CD14-positive monocyte (primary cell): ENCODE measurements at places on chromosomes 2 and 18. TPM values are rescaled to one million over a fixed set of nuclear protein-coding genes. Genes with fewer than 3 reads are reported as not detected.

DNA sequence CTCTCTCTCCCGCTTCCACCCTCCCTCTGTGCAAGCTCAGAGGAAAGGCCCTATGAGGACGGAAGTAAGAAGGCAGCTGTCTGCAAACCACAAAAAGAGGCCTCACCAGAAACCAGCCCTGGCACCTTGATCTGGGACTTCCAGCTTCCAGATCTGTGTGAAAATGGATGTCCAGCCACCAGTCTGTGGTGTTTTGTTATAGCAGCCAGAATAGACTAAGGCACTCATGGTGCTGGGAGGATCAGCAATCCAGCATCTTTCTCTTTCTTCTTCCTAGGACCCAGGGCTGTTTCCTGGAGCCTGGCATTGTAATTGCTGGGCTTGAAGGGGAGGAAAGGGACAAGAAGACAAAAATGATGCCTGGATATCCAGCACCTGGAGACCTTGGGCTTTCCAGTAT is 122.5 kb downstream of the SOCS6 start:
- H3K36me3 ChIP-seq: no peaks in the 10 kb centered on the region
- no peaks in the 10 kb centered on the region for H3K4me1 ChIP-seq
- no peaks in the 10 kb centered on the region for H3K27me3 ChIP-seq

DNA sequence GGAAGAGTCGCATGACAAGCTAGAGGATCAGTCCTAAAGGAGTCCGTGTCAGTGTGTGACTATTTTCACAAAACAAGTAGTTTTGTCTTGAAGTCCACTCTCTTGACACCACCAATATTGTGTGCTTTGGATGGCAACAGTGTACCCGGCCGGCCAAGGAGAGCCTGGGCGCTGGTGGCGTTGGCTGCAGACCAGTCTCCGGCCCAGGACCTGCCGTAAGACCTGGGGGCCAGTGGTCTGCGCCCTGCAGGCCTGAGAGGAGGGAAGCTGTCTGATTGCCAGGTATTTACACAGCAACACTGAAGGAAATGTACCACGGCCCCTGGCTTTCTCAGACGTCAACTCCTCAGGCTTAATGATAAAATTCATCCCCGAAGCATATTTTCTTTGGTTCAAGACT is 472.4 kb upstream of the SALL3 start:
- no peak overlapping the region for H3K27ac ChIP-seq
- no peaks in the 10 kb centered on the region for H3K4me1 ChIP-seq
- H3K27me3 ChIP-seq: no peaks in the 10 kb centered on the region
- no peak for DNase-seq
- H3K4me3 ChIP-seq: no peak overlapping the region

GRCh38 chr2:186570604-186571003 is 19.3 kb upstream of the ITGAV start:
- H3K27ac ChIP-seq: no peak overlapping the region
- H3K36me3 ChIP-seq: no peaks in the 10 kb centered on the region

DNA sequence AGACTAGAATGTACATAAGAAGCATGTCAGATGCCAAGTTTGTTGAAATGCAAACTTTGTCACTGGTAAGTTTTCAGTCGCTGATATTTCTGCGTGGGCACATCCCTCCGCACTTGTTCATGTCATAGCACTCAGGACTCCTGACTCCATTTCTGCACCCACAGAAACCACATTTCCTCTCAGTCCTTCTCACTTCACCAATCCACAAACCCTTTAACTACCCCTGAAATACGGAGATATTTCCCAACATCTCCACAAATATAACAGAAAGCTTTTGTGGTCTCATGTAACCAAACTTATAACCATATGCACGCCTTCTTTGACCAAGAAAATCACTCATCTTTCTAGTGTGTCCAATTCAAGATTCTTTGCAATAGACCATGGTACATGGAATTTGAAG is 276.9 kb upstream of the ERBB4 start:
- no peaks in the 10 kb centered on the region for H3K4me1 ChIP-seq
- H3K27ac ChIP-seq: no peak overlapping the region
- H3K36me3 ChIP-seq: no peaks in the 10 kb centered on the region
- H3K4me3 ChIP-seq: no peak overlapping the region
- H3K27me3 ChIP-seq: peaks cover 2% of the 10 kb centered on the region

- no peak overlapping the region for H3K4me3 ChIP-seq
- no peaks in the 10 kb centered on the region for H3K27me3 ChIP-seq
Measured at GRCh38 chr2:158637357-158637756, 157.8 kb upstream of the DAPL1 start.

DNA sequence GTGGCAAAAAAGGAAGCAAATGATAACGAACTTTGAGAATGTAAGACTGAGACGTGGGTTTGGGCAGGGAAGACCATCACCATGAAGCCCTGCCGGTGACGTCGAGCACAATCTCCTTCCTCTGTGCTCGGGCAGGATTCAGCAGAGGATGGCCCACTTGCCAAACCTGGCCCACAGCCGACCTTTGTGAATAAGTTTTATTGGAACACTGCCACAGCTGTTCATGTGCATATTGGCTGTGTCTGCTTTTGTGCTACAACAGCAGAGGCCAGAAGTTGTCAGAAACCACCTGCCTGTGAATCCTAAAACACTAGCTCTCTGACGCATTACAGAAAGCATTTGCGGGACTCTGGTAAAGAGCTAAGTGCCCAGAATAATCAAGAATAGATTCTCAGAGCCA is 223.9 kb downstream of the MYT1L start:
- H3K36me3 ChIP-seq: no peaks in the 10 kb centered on the region
- no peak overlapping the region for H3K27ac ChIP-seq
- H3K27me3 ChIP-seq: no peaks in the 10 kb centered on the region

DNA sequence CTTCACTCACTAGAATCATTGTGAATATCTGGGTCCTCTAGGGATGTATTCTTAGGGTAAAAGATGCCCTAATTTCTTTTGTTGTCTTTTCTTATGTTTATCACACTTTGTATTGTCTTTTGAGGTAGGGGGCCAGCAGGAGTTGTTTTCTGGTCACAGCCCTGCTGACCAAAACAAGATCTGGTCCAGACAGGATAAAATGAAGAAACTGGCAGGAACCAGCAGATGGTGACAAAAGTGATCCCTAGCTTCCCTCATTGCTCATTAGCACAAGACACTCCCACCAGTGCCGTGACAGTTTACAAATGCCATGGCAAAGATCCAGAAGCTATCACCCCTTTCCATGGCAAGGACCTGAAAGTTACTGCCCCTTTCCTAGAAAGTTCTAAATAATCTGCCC is 81.7 kb upstream of the CCDC85A start:
- DNase-seq: no peak
- no peak overlapping the region for H3K4me3 ChIP-seq
- no peak overlapping the region for H3K27ac ChIP-seq
- no peaks in the 10 kb centered on the region for H3K36me3 ChIP-seq

GRCh38 chr2:207855591-207855990 is 85.9 kb upstream of the FZD5 start:
- DNase-seq: no peak
- no peaks in the 10 kb centered on the region for H3K4me1 ChIP-seq
- no peaks in the 10 kb centered on the region for H3K27me3 ChIP-seq
- peaks cover 3% of the 10 kb centered on the region for H3K36me3 ChIP-seq
- no peak overlapping the region for H3K4me3 ChIP-seq

DNA sequence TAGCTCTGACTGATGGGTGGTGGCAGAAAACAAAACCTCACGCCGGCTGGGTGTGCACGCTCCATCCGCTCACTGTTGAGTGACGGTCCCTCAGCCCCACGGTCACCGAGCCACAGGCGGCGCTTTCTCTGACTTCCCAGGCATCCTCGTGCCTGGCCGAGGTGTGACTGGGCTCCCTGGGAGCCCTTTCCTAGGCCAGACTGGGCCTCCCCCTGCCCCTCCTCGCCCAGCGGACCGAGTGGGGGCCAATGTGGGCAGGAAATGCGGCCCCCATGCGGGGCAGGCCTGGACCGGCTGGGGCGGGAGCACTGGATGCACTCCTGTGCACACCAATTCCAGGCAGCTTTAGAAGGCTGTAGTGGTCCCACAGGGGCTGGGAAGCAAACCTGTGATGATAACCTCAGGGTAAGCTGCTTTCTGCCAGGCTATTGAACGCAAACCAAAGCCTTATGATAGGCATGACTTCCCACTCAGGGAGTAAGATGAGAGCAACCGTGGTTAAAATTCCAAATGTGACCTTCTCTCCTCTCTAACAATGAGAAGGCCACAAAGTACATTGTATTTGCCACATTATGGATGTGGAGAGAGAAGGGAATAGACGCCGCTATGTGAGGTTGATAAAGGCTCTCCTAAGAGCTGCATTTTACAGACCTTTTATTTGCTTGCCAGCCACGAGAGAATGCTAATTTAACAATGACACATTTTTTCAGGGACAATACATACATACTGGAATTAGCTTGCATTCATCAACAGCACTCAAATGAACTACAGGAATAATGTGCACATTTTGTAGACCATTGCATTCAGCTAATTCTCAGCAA is 83.9 kb upstream of the PGAP1 start:
- no peak overlapping the region for H3K4me3 ChIP-seq
- no peak for DNase-seq
- no peak overlapping the region for H3K27ac ChIP-seq

DNA sequence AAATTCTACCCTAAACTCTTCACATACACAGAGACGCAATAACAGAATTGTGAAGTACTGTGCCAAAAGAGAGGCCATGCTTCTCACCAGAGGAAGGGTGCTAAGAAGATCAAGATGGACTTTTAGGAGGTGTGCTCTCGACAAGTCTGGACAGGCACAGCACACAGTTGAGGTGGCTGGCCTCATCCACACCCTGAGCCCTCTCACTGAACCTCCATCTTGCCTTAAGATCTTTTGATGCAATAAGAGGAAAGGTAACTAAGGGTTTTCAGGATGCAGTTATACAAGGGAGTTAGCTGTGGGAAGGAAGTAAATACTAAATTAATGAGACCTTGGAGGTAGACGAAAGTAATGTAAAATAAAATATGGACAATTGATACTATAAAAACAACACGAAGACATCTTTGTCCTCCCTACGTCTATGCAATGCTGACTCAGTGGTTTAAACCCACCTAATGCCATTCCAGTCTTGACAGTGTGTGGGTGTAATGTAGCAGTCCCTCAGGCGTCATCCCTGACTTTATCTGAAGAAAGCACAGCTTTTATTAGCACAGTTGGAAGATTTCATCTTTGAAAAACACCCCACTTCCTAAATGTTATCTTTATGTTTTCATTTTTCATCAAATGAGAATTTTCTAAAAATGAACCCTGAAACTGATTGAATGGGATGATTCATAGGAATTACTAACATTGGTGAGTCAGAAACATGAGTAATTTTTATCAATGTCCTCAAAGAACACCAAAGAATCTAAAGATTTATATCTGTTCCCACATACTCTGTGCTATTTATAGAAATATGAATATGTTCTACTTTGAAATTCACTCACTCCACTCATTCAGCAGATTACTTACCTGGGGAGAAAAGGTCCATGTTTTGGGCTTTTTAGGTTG is 34.0 kb upstream of the MALL start:
- H3K36me3 ChIP-seq: no peaks in the 10 kb centered on the region
- H3K27me3 ChIP-seq: no peaks in the 10 kb centered on the region
- no peak overlapping the region for H3K27ac ChIP-seq
- H3K4me1 ChIP-seq: no peaks in the 10 kb centered on the region
- DNase-seq: no peak
- no peak overlapping the region for H3K4me3 ChIP-seq

GRCh38 chr2:51297488-51297887 is 265.6 kb upstream of the NRXN1 start:
- DNase-seq: no peak
- no peak overlapping the region for H3K4me3 ChIP-seq
- no peaks in the 10 kb centered on the region for H3K36me3 ChIP-seq
- no peak overlapping the region for H3K27ac ChIP-seq
- H3K4me1 ChIP-seq: no peaks in the 10 kb centered on the region

DNA sequence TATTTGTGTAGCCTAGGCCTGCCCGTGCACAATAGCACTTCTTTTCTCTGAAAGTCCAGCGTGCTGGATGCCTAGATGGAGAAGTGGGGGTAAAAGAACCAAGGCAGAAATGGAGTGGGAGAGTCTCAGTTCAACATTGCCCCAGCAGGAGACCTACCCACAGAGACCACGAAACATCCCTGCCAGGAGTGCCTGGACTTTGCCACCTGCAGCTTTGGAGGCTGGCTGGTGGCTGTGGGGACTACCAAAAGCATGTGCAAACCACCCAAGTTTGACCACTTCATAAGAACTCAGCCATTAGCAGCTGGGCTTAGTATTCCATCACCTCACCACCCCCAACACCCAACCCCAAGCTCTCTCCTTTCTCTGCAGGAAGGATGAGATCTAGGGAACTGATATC is 416.9 kb upstream of the ID2 start:
- H3K4me3 ChIP-seq: no peak overlapping the region
- no peaks in the 10 kb centered on the region for H3K36me3 ChIP-seq
- peaks cover 13% of the 10 kb centered on the region for H3K4me1 ChIP-seq
- DNase-seq: no peak
- H3K27ac ChIP-seq: no peak overlapping the region

DNA sequence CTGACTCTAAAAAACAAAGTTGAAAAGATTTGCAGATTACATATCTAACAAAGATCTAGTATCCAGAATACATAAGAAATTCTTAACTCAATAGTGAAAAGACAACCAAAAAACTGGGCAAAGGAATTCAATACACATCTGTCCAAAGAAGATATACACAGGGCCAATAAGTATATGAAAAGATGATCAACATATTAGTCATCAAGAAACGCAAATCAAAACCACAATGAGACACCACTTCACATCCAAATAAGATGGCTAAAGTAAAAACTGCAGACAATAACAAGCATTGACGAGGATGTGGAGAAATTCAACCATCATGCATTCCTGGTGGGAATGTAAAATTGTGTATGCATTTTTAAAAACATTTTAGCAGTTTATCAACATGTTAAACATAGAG is 256.0 kb downstream of the EIPR1 start:
- no peaks in the 10 kb centered on the region for H3K4me1 ChIP-seq
- no peaks in the 10 kb centered on the region for H3K36me3 ChIP-seq
- H3K27ac ChIP-seq: no peak overlapping the region
- H3K27me3 ChIP-seq: no peaks in the 10 kb centered on the region
- DNase-seq: no peak

EIF2AK3 gene
- polyA plus RNA-seq: 2.0 TPM

PFN4 gene
- polyA plus RNA-seq: not detected

SGPP2 gene
- polyA plus RNA-seq: not detected

ANKRD53 gene
- 0.09 and 0.12 TPM in 2 replicates for polyA plus RNA-seq

VWC2L gene
- polyA plus RNA-seq: not detected

LRRC30 gene
- not detected for polyA plus RNA-seq

COL4A3 gene
- not detected for polyA plus RNA-seq

ALK gene
- polyA plus RNA-seq: not detected in 2 replicates

KLHL30 gene
- polyA plus RNA-seq: 0.14 TPM

GPR17 gene
- not detected for polyA plus RNA-seq

MRO gene
- not detected for polyA plus RNA-seq

ALLC gene
- not detected for polyA plus RNA-seq
